ENCODE measurements at places on chromosomes 4 and X. TPM values are rescaled to one million over a fixed set of nuclear protein-coding genes. Genes with fewer than 3 reads are reported as not detected.

SPACA5 gene
- total RNA-seq, result not detected

PRDM8 gene
- 9.4 TPM for total RNA-seq

DNA sequence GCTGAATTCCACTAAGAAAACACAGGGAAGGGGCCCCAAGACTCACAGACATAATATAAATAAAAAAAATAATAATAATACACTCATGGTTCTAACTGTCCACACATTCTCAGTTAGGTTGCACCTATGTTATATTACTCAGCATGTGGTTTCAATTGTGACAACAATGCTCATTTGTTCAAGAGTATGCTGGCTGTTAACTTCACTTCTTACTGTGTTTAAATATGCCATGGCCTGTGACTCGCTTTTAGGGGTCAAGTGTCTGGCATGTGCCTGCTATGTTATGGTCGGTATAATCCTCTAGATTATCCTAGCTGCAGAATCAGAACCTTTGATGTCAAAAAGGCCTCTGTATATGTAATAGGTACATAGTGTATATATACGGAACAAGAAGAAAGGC lies 324.8 kb upstream of the INTU start:
- no peak for DNase-seq

GRCh38 chr4:168600796-168601583 lies 104.1 kb downstream of the PALLD start:
- peak; percentile 85 for DNase-seq

DNA sequence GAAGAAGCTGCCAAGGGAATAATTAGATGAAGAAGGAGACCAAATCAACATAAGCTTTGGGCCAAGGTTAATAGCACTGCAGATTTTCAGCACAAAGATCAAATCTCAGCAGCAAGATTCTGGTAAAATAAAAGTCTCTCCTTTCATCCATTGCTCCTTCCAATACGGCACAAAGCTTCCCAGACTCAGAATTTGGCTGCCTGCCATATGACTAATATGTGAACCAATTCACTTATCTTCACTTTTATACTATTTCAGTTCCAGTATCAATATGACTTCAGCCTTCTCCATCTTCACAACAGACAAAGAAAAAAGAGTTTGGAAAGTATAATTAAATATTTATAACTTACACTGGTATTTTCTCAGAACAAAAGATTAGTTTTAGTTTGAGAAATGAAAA lies 978.3 kb upstream of the GRID2 start:
- peak; percentile 59 for DNase-seq

GRCh38 chrX:128616933-128617332 lies 564.7 kb upstream of the ACTRT1 start:
- peak; percentile 1 for DNase-seq

DNA sequence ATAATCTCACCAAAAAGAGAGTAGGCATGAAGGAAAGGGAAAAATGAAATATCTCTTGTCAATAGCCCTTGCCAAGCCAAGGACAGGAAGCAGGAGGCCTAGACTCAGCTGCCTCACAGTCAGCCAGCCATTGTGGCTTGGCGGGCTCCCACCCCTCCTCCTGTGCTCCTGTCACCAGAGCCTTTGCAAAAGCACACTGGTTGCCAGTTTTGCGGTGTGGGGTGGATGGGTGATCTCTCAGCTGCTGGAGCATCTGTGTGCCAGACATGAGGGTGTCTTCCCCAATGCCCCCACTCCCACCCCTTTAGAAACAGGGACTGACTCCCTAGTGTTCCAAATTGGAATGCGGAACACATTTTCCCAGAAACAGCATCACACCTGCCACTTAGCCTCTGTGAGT lies 26.1 kb downstream of the ARHGEF6 start:
- no peak for DNase-seq

- DNase-seq, result no peak
These were observed 1.9 kb downstream of the RNF4 start for GRCh38 chr4:2470791-2471190.

DNA sequence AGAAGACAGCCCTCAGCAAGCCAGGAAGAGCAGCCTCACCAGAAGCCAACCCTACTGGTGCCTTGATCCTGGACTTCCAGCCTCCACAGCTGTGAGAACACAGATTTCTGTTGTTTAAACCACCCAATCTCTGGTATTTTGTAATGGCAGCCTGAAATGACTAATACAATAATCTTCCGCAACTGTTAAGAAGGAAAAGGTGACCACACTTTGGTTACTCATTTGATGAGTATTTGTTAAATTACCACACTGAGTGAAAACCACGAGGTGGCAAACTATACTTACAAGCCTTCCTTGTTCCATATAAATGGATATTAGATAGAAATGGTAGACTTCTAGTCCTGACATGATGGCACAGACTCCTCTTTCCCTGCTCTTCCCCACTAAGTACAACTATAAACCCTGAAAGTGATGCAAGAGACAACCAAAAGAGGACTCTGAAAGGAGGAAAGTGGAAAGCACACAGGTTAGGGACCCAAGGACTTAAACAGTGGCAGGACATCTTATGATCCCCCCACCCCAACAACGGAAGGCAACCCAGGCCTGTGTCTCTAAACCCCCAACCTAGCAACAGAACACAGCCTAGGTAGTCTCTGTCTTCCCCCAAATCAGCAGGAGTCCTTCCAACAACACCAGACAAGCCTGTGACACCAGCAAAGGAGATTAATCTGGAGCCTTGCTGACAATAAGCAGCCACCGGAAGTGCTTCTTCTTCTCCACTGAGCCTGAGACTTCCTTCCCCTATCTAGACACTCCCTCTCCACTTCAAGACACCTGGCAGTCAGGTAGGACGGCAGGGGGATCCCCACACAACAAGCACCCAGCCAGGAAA lies 12.3 kb downstream of the ZNF182 start:
- DNase-seq, result peak; percentile 13

DNA sequence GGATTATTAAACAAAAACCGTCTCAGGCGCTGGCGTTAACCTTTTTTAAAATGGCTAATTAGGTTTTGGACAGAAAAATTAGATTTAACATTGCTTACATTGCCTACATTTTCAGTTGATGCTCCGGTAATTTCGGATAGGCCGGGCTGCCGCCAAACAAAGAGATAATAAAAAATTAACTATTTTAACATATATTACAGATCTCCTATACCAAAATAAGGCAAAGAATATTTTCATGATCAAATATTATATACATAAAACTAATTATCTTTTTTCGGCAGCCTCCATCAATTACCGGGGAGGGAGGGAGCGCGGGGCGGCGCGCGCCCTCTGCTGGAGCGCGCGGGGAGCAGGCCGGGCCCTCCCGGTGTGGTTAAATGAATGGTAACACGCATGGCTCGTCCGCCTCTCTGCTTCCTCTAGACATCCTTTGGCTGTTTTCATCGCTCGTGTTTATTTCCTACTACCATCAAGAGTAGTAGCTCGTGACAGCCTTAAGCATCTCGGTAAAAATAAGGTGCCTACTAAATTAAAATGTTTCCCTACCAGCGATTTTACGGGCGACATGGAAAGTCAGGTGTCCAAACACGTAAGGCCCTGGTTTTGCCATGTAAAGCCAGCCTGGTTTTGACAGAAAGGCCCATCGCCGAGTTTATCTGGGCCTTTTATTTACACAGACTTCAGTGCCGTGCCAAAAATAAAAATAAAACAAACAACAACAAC lies 52.4 kb upstream of the TMEM33 start:
- peak; percentile 39 for DNase-seq

- DNase-seq, result no peak
These were observed 505.4 kb upstream of the AGA start for GRCh38 chr4:177947607-177948006.

GUCY1B1 gene
- total RNA-seq, result 3.1 TPM
